NCI-H1417 treated with DMSO at 0.1 percent for 48 hours (cell line): ENCODE measurements at places on chromosomes 7 and 10.

DNA sequence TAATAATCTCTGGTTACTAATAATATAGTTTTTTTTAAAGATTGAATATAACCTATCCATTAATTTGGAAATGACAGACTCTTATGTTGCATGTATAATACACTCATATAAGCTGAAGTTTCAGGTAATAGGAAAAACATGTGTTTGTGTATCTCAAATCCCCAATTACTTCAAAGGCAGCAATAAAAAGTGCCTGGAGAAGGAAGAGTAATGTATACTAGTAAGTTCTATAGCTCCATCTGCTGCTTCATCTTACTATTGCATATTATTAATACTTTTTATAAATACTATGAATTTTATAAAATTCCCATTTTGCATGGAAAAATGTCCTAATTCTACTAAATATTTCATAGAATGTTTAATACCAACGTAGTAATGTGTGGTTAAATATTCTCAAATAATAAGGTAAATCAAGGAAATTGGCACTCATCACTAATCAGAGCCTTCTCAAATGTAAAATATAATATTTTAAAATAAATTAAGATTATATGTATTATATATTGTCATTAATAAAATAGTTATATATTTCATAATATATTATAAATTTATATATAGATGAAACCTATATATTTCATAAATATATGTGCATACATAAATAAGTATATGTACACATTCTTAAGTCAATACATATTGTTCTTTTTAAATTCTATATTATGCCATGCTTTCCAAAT lies 311.9 kb downstream of the HGF start:
- DNase-seq, result peak; percentile 21

GRCh38 chr7:151038951-151039849 lies 9.1 kb upstream of the ASIC3 start:
- no peak for DNase-seq

DNA sequence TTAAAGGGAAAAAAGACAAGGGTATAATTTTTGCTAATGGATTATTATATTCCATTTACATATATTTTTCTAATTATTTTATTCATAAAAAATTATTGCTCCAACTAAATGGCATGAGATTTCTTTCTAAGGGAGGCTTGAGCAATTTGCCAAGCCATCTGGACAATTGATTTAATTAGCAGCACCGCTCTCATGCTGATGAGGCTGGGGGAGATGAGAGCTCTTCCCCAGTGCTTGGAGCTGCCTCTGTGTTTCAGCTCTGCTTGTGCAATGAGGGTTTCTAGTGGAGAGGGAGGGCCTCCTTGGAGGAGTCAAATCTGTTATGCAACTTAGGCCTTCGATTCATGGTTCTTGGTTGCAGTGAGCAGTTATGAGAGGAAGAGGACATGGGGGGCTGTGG lies 574.3 kb downstream of the TCERG1L start:
- DNase-seq, result no peak

- peak; percentile 75 for DNase-seq
Observed at GRCh38 chr7:107890493-107890961, 456 bp upstream of the DLD start.

GRCh38 chr7:28754027-28754426 lies 204.1 kb downstream of the TRIL start:
- no peak for DNase-seq

- DNase-seq, result no peak
Observed at GRCh38 chr10:1558906-1559305, 178.4 kb downstream of the ADARB2 start.

GRCh38 chr7:90763108-90763507 lies 167.0 kb downstream of the CDK14 start:
- DNase-seq, result no peak

DNA sequence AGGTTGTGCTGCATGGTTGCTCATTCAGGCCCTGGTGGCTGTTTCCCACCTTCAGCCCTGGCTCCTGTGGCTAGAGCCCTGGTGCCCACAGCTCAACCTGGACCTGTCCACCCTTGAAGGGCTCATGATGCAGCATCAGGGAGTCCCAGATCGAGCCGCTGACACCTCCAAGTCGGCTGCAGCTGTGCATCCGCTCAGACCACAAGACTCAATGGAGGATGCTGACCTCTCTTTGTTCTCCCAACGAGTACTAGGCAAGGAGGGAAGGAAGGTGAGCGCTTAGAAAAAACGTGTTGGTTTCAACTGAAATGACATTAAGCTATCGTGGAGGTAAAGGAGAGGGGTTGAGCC lies 9.5 kb upstream of the C10orf95 start:
- DNase-seq, result no peak

DNA sequence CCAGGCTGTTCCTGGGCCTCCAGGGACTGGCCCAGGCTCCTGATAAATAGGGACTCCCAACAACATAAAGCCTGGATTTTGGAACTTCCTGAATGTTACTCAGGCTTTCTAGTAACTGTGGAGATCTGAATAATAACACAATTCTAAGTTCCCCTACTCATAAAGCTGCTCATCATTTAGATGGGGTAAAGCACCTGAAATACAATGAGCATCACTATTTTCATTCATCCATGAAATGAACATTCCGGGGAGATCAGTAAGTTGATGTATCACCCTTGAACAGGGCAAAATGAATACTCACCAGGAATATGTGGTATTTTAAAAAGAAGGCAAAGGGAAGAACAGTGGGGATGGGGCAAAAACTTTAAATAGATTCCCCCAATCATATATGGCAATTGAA lies 48.3 kb upstream of the ATRNL1 start:
- no peak for DNase-seq

DNA sequence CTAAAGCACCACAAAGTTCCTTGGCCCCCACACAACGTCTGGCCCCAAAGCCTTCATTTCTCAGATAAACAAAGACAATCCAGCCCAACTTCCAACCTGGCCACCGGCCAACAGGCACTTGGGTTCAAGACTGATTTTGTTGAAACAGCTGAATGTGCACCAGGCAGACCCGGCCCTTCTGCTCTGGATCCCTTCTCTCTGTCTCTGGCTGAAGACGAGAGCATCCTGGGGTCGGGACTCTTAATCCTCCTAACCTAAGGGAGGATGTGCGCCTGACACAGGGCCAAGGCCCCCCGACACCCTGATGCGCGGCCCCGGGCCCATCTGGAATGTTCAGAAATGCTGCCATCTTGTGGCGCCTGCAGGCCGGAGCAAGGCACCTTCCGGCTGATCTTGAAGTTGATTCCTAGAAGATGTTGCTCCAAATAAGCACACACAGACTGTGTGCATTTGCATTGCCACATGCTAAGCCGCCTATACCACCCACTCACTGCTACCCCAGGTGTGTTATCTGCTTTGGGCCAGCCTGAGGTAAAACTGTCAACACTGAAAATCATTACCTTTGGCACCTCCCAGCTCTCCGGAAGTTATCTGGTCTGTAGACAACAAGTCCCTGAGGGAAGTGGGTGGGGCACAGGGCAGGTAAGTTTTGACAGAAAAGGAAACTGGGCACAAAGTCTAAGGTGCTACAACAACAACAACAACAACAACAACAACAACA lies 98.4 kb upstream of the HABP2 start:
- no peak for DNase-seq

DNA sequence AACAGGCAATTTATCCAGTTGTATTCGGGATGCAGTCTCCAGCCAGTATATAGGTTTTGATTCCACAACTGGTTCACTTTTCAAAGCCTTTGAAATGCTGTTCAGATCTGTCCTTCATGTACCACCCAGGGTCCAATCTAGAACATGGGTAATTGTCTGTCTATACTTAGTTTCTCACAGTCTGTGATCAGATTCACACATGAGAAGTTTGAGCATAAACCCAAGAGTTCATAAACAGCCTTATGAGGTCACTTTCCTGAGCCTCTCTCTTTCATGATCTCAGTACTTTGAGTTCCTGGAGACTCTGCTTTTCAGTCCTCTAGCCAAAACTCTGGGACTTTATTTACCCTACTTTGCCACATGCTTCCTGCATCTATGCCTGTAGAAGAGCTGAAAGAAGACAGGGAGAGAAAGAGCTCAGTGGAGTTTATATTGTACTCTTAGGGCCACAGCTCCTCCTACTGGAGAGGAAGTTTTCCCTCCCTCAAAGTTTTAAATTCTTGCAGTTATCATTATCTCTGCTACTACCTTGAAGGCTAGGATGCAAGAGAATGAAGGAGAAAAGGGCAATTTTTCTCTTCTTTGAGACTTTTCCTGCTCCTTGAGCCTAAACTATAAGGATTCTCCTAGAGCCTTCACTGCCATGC lies 172.0 kb downstream of the ZEB1 start:
- DNase-seq, result no peak

GRCh38 chr7:158650821-158651225 lies 53.8 kb downstream of the NCAPG2 start:
- DNase-seq, result no peak

- no peak for DNase-seq
Observed at GRCh38 chr7:105655067-105655466, 73.8 kb upstream of the EFCAB10 start.

DNA sequence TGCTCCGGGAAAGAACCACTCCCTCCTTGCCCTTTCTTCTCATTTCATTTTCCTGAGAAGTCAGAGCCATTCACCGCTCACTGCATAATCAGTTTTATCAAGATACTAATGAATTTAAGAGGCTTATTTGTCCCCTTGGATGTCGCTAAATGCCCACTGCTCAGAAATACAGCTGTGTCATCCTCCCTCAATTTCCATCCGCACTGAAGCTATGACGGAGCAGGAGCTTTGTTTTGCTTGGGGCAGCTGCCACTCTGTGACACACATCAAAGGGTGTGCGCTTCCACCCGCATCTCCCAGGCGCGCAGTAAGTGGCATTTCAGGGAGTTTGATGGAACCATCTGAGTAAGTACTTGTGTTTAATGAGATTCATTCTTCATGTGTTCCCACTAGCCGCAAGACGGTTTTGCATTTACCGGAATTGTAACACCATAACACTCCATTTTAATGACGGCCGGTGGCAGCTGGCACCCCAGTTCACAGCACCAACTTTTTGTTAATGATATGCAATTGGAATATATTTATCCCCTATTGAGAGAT lies 103.8 kb upstream of the PARD3 start:
- DNase-seq, result no peak

- no peak for DNase-seq
Observed at GRCh38 chr10:770975-771374, 81.5 kb upstream of the DIP2C start.

GRCh38 chr7:12327922-12328321 lies 75.7 kb downstream of the VWDE start:
- DNase-seq, result no peak

GRCh38 chr10:6783471-6783870 lies 203.4 kb upstream of the PRKCQ start:
- no peak for DNase-seq

DNA sequence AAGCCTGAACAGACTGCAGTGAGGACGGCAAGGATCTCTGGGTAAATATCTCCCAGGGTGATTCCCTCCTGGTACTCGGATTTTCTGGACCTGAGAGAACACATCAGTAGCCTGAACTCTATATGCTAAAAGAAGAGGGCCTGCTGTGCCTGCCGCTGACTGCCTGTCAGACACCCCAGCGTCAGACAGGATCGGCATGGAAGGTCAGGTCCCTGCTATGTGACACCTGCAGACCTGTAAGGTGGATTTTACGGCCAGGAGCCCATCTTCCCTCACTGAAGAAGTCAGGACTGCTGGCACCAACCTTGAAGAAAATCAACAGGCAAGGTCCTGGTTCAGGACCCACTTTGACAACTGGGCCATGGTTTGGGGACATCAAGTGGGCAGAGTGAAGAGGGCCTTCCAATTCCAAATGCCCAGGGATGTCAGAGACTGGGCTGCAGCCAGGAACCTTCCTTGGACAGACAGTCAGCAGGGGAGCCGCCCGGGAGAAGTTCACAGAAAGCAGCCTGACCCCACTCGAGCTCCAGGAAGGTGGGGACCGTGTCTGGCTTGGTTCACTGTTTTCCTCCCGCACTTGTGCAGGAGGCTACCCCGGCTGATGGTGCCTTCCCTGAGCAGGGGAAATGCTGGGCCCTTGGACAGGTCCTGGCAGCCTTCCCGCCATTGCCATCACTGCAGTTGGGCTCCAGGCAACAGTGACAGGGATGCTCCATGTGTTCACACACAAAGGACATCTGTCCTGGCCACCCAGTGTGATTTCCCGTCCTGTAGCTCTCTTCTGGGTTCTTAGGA lies 91.8 kb upstream of the LANCL2 start:
- DNase-seq, result no peak

GRCh38 chr10:101843032-101844021 lies at the start of gene KCNIP2:
KCNIP2 (minus strand) TSS chr10:101843800; CDS start chr10:101843568, 232 bp downstream.
- no peak for DNase-seq

DNA sequence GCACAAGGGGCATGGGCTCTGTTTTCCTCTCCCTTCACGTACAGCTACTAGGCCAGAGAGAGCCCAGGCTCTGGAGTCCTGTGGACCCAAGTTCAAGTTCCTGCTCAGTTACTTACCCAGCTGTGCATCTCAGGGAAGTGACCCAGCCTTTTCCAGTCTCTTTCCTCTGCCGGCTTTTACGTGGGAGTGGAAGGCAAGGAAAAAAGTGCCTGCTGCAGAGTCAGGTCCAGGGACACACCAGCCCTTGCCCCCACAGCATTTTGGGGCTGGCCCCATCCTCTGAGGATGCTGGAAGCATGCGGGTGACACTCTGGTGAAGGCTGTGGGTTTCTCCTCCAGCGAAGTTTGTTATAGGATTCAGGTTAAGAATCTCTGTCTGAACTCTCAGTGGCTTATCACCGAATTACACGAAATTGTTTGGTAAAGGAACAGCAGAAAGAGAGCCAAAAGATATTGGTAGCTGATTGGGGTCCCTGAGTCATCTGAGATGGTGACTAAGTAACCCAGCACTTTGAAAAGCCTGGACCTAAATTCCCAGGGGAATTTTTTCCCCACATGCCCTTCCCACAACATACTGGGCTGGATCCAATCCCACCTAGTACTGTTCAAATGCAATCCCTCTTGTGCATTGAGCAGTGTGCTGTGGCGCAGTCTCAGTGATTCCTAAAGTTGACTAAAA lies 424.3 kb downstream of the RPS24 start:
- no peak for DNase-seq

DNA sequence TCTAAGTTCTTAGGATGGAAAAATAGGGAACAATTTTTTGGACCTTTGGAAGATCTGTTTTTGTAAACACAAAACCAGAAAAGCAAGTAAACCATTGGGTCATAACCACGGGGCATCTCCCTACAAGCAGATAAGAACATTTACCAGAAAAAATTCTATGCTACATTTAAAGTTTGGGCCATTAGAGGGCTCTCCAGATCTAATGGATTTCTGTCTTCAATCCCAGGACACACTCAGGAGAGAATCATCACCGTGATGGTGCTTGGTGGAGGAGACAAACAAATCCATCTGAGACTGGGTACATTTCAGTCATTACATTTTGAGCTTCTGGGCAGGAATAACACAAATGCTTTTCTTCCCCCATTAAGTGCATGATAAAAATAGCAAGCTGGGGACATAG lies 178.4 kb upstream of the TARP start:
- DNase-seq, result no peak

DNA sequence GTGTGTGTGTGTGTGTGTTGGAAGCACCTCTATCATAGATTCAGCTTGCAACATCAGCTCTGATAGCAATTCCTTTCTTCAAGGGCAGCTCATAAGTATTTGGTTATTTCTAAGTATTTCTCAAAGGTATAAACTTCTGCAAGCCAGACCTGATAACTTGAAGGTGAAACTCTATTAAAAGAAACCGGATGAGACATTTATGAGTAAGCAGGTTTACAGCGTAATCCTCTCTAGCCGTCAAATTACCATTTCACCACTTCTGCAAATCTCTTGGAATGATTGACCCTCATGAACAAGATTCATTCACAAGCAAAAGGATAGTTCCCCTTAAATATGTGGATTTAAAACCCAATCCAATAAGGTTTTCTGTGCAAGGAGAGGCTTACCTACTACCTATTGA lies 23.1 kb downstream of the PDE1C start:
- DNase-seq, result no peak
